ENCODE measurements at places on chromosomes 5 and 9. TPM values are rescaled to one million over a fixed set of nuclear protein-coding genes. Genes with fewer than 3 reads are reported as not detected.

The CTNNA1 gene
- 586 TPM for total RNA-seq

The SPINK4 gene
- total RNA-seq: not detected

The CCDC180 gene
- 0.56 TPM for total RNA-seq

The HNRNPA0 gene
- 16.1 TPM for total RNA-seq

The REXO4 gene
- total RNA-seq: 23.5 TPM

The ZCCHC10 gene
- 15.6 TPM for total RNA-seq

The LHX2 gene
- not detected for total RNA-seq

Data from endothelial cell of coronary artery (primary cell).